ENCODE measurements at places on chromosomes 11 and 22.

DNA sequence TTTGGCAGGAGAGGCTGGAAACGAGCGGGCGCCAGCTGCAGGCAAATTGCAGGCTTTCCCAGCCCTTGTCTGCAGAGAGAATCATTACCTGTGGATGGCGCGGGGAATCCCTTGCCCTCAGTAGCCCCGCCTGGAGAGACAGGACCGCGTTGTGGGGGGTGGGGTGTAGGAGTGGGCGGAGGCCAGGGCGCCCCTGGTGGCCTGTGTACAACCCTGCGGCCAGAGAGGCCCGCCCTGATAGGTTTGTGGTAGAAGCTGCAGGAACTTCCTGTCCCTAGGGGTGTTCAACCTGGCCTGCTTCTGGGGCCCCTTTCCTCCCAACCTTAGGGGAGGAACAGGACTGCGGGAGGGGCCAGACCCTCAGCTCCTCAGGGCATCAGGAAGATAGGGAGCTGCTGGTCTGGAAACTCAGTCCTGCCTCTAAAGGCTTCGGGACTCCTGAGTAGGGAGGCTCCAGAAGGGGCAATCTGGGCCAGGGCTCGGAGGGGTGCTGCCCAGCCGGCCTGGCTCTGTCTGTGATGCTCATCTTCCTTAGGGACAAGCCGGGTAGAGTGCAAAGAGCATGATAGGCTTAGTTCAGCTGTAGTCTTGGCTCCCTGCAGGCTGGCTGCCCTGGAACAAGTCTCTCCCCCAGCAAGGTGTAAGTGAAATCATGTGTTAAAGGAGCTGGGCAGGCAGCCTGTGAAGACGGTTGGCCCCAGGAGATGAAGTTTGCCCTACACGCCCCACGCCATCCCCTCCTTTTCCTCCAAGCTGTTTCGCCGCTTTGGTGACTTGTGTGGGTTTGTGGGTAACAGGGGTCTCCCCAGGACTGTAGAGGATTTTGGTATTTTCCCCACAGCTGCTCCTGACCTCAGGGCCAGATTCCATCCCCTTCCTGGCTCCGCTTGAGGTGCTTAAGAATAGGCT lies 24.1 kb upstream of the SUSD2 start:
- no peak for DNase-seq

GRCh38 chr11:69466039-69466438 lies 15.4 kb upstream of the LINC01488 start:
- no peak for DNase-seq

DNA sequence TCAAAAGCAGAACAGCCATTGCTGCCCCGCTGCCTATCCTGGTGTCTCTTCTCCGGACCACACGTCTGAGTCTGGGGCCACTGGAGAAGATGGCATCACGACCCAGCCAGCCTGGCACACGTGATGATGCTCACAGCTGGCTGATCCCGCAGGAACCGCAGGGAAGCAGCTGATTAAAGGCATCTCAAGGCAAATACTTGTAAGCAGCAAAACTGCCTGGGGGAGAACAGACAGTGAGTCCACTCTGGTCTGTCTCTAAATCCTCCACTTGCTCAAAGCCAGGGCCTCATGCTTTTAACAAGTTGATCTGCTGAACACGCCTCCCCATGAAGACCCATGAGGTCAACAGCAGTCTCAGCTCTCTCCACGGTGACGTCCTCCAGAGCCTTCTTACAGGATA lies 108.6 kb downstream of the BRD1 start:
- DNase-seq, result no peak

GRCh38 chr22:49866646-49867045 lies 13.0 kb downstream of the ZBED4 start:
- DNase-seq, result no peak

DNA sequence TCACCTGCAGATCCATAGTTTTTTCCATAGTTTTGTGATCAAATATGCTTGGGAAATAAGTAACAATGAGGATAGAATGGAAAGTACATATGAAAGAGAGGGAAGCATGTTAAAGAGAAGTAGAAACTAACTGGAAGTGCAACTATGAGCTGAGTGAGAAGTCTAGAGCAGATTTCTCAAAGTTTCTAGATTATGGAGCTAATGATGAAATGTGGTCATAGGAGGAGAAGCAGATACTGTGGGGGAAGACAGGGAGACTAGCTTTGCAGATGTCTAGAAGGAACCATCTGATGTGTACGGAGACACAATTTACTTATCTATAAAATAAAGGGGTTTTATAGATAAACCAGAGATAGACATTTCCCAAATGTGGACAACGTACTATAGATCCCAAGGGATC lies 37.1 kb downstream of the RELT start:
- no peak for DNase-seq

- DNase-seq, result no peak
Measured at GRCh38 chr11:119520966-119521365, 98.0 kb upstream of the THY1 start.

DNA sequence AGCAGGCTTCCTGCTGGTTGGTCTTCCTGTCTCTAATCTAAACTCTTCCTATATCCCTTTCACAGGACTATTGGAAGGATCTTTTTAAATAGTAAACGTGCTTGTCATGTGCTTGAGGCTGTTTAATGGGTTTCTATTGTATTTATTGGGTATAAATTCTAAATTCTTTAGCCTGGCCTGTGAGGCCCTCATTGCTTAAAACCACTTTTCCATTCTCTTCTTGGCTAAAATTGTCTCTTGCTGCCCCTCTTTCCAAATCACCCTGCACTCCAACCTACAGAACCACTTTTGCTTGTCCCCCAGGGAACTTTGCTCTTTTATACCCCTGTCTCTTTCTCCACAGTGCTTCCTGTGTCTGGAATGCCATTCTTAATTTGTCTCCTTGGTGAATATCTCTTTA lies 46.4 kb upstream of the MUC15 start:
- DNase-seq, result no peak

DNA sequence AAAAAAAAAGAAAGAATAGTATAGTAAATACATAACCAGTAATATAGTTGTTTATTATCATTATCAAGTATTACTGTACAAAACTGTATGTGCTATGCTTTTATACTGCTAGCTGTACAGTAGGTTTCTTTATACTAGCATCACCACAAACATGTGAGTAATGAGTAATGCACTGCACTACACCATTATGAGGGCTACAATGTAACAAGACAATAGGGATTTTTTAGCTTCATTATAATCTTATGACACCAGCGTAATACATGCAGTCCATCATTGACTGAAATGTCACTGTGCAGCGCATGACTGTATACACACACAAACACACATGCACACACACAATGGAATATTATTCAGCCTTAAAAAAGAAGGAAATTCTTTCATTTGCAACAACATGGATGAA lies 111.5 kb upstream of the ZBED5 start:
- no peak for DNase-seq

DNA sequence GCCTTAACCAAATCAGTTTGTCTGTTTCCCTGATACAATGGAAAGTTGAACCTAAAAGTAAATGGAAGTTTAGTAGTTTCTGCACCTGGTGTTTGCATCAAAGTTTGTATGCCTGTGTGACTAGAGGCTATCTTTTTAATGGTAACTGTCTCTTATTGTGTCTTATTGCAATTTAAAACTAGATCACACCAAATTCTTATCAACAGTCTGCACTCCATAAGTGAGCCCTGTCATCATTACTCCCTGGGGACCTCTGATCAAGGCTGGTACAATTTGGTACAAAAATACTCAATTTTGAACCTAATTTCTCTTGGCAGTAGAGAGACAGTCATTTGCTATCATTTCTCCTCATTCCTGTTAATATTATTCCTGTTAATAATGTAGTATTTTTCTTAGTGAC lies 38.1 kb downstream of the ARHGAP1 start:
- DNase-seq, result no peak

DNA sequence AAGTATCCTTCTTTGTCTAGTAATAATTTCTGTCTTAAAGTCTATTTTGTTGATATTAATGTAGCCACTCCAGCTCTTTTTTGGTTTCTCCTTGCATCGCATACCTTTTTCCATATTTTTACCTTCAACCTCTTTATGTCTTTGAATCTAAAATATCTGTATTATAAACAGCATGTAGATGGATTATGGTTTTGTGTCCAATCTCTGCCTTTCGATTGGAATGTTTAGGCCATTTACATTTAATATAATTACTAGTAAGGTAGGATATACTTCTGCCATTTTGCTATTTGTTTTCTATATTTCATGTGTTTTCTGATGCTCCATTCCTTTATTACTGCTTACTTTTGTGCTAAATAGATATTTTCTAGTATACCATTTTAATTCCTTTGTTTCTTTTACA lies 39.5 kb downstream of the TMPRSS5 start:
- no peak for DNase-seq

DNA sequence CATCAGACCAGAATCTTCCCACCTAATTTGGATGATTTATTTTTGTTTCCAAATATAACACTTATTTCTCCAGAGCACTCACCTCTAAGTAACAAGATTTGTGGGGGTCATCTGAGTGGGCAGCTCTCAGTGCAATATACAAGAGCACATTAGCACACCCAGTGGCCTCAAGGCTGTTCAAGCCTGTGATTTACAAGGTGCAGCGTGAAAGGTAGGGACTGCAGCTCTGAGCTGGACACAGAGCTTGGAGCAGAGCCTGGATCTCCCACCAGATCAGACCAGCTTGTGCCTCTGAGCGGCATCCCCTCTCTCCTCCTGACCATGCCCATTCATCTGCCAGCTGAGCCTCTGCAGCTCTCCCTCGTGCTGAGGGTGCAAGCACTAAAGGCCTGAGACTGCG lies 323.3 kb upstream of the ZC3H12C start:
- no peak for DNase-seq

- DNase-seq, result no peak
Measured at GRCh38 chr11:1669546-1670218, 27.3 kb upstream of the KRTAP5-6 start.

DNA sequence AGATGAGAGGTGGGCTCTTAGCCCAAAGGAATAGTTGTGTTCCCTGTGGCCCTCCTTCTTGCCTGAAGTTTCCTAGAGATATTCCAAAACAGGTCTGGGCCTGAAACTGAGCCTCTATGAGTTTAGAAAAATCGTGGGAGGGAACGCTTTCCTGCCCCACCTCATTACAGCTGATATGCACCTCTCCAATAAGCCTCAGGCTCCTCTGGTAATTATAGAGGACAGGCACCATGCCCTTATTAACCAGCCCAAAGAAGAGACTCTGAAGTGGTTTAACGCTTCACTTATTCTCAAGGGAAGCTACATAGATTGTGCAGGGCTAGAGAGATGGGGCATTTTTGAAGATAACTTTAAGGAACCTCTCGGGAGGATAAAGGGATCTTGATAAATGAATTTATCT lies 3.4 kb upstream of the MPZL2 start:
- DNase-seq, result no peak

GRCh38 chr11:66420671-66421476 lies at the start of gene NPAS4:
Gene NPAS4, plus strand, starts transcription at chr11:66421035. Its CDS starts 145 bp downstream, at chr11:66421180.
- no peak for DNase-seq

GRCh38 chr11:115591380-115591779 lies 87.2 kb upstream of the CADM1 start:
- no peak for DNase-seq

DNA sequence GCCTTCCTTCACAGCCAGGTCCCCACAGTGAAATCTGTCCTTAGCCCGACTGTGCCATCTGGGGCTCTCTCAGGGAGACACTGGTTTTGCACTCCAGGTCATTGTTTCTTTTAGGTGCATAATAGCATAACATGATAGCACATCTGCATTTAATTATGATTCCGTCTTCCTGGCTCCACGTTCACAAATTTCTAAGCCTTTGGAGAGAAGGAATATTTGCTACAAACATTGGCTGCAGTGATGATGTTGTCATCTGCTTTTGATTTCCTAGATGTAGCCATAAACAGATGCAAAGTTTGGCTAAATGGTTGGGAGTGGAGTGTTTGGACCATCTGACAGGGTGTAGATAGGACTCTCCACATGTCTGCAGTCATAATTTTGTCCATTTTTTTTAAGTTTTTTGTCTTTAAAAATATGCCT lies 12.0 kb upstream of the CAT start:
- DNase-seq, result no peak

GRCh38 chr11:62144641-62145255 lies 20.9 kb downstream of the INCENP start:
- DNase-seq, result no peak

DNA sequence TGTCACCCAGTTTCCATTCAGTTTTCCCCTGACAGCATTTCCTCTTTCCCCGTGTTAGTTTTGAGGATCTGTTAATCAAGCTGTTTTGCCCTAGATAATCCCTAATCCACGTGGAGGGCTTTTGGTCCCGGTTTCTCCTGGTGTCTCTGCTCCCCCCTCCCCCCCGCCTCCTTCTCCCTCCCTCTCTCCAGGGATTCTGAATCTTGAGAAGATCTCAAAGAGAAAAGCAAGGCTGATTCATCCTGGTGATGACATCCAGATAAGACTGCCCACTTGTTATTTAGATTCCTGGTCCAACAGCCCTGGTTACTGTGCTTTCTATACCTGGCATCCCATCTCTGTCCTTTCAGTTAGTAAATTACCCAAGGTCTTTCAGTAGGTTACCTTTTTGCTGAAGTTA lies 59.4 kb downstream of the KCNA4 start:
- no peak for DNase-seq

DNA sequence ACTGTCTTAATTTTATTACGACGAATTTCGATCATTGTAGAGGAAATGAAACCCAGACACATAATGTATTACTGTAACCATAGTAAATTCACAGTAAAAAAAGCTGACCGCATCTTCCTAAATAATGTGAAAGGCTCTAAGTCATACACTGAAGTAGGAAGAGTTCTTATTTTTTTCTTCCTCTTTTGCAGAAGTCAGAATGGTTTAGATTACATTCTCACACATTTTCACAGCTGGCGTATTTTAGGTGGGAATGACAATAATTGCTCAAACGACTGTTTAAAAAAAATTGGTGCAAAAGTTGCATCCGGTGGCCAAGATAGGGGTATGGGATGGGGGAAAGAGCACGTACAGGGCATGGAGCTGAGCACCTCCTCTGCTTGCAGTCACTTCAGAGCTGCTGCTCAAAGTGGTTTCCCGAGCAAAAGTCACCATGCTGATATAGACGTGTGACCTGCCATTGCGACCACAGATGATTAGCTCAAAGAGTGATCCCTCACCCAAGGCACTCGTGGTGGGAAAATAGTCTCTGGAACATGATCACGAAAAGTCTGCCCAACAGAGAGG lies 35.3 kb downstream of the MMP13 start:
- DNase-seq, result no peak

GRCh38 chr22:45934168-45934564 lies 42.8 kb downstream of the WNT7B start:
- no peak for DNase-seq

DNA sequence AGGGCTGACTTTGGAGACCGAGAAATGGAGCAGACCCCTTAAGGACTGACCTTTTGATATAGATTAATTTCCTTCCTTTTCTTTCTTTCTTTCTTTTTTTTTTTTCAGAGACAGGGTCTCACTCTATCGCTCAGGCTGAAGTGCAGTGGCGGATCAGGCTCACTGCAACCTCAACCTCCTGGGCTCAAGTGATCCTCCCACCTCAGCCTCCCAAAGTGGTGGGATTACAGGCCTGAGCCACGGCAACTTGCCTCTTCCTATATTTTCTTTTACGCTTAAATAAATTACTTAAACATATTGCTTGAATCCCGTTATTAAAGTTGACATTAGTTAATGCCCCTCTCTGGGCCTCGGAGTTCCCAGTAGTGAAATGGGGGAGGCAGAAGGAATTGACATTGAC lies 350 bp upstream of the KCTD14 start:
- DNase-seq, result no peak

Measured in T47D (cell line).